ENCODE measurements at places on chromosomes 16 and 17.

DNA sequence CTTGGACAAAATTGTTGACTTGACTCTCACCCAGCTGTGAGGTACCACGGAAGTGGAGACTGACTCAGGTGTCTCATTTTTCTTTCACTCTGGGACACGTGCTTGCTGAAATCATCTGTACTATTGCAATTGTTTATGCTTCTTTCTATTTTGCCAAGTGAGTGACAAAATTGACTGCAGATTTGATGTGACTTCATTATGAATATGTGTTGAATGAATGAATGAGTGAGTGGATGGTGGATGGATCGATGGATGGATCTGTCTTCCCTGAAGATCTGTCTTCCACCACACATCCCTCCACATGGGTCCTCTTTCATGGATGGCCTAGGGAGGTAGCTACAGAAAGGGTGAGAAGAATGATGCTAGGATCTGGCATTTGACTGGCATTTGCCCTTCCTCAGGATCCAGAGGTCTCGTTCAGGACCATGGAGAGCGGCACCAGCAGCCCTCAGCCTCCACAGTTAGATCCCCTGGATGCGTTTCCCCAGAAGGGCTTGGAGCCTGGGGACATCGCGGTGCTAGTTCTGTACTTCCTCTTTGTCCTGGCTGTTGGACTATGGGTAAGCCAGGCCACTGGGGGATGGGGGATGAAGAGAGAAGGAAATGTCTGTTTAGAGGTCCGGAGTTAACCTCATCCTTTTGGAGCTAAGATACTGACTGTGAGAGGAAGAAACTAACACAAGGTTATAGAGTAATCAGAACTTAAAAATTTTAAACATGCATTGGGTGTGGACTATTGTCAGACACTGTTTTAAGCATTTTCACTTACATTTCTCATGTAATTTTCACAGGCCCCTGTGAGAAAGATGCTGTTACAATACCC, 12.7 kb downstream of the SLC5A11 start:
- DNase-seq: peak; percentile 51

DNA sequence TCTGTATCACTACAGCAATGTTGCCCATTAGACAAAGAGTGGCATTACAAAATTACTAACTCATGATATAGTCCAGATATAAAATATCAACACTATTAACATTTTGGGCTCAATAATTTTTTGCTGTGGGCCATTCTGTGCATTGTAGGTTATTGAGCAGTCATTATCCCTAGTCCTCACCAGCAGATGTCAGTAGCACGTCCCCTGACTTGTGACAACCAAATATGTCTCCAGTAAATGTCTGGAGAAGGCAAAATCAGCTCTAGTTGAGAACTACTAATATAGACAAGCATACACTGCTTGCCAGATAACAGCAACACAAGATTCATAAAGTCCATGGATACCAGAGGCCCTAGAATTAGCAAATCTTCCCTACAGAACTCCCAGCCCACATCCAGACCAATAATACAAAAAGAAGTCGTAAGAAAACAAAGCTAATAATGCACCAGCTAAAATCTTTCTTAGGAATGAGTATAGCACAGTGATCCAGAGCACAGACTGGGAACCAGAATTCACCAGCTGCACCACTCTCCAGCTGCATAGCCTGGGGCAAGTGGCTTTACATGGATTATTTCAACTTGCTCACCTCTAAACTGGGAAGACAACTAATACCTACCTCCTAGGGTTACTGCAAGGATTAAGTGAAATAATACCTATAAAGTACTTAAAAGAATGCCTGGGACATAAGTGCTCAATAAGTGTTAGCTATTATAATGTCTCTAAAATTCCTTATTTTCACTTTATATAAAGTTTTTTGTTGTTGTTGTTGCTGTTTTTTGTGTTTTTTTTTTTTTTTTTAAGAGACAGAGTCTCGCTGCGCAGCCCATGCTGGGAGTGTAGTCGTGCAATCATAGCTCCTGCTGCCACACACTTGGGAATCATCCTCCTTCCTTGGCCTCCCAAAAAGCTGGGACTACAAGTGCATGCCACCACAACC, 23.7 kb downstream of the HELZ start:
- peak; percentile 44 for DNase-seq

DNA sequence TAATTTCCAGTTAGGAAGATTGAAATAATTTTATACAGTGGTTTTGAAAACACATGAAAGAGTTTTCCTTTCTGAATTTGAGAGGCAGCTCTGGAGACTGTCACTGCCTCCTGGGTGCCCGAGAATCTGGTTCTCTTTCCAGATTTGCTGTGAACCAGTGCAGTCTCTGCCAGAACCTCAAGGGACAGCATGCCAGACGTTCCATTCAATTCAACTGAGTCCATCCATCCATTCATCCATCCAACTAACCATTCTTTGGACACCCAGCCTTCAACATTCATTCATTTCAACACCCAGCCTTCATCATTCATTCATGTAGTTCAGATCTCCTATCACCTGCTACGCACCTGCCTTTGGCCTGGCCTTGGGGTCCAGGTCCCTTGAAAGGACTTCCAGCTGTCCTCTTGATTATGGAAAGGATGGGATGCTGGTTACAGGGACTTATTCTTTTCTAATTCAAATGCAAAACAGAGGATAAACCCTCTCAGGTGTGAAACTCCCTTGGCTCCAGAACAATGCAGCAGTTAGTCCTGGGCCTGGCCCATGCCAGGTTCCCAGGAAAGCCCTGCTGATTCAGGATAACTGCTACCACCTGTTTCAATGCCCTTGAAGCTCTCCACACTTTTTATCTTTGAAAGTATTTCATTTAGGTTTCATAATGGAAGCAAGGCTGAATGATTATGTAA, 68.7 kb downstream of the WSCD1 start:
- no peak for DNase-seq

GRCh38 chr16:88589441-88589840, 19.2 kb downstream of the ZC3H18 start:
- DNase-seq: peak; percentile 29

DNA sequence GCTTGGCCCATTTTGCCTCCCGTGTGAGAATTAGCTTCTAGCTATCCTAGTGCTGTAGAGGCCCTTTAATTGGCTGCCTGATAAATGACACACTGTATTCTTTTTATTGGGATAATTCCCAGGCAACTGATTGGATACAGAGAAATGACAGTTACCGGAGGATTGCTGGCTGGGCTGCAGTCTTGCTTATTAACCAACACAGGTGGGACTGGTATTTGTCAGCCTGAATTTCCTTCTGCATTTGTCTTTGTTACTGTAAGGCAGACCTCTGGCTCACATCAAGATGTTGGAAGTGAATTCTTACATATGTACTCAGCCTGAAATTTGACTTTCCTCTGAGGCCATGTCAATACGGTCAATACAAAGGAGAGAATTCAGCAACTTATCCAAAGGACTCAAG, 650.8 kb upstream of the SOX9 start:
- DNase-seq: no peak

- no peak for DNase-seq
Observed at GRCh38 chr16:80277182-80277581, 263.6 kb upstream of the DYNLRB2 start.

DNA sequence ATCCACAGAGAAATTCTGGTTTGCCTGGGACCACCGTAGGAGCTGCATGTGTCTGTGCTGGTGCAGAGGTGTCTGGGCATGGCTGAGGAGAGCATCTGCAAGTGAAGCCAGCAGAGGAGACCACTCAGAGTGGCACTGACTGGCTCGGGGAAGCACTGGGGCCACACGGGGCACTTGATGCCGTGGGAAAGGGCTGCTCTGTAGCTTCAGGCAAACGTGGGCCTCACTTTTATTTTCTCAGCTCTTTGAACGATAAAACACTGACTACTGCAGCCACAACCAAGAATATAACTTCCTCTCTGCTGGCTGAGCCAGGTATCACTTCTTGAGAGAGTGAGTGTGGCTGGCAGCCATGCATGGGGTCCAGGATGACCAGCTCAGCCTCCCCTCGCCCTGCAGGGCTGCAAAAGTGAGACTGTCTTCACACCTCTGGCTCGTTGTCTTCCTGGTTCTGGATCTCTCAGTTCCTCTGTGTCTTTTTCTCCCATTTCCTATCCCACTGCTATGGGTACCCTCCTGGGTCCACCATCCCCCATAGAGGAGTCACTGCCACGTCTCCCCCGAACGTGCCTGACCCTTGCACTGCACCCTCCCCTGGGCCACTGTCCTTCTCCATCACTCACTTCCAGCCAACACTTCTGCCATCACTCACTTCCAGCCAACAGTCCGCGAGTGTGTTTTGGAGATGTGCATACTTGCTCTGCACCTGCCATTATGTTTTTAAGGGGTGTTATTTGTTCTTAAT, 201.4 kb upstream of the CHMP6 start:
- DNase-seq: peak; percentile 62

DNA sequence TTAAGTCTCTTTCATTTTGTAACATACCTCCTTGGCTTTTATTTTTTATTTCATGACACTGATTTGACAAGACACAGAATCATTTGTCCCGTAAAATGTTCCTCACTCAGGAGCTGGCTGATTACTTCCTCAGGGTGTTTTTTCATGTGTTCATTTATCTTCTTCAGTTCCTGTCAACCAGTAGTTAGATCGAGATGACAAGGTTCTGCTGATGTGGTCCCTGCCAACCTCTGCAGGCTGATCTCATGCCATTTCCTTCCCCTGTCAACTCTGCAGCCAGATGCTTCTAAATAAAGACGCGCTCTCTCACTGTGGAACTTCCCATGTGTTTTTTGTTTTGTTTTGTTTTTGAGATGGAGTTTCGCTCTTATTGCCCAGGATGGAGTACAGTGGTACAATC, 8.1 kb upstream of the CXCL16 start:
- DNase-seq: peak; percentile 60

DNA sequence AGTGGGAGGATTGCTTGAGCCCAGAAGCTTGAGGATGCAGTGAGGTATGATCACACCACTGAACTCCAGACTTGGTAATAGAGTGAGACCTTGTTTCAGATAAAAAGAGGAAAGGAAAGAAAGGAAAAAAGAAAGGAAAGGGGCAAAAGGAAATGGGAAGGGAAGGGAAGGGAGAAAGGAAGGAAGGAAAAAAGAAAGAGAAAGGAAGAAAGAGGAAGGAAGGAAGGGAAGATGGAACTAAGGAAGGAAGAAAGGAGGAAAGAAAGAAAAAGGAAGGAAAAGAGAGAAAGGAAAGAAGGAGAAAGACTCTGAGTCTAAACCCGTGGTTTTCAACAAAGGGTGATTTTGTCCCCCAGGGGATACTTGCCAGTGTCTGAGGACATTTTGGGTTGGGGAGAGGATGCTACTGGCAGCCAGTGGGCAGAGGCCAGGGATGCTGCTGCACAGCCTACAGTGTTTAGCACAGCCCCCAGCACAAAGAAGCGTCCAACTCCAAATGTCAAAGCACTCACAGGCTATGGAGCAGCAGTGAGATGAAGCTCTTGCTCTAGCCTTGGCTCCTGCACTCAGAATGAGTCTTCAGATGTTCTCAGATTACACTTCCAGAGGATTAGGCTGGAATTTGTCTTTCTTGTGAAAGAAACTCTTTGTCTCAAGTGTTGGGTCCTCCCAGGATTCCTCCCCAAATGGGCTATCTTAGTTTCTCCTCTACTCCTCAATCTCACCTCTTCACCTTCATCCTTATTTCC, 64.2 kb downstream of the BMERB1 start:
- no peak for DNase-seq

- DNase-seq: no peak
Observed at GRCh38 chr16:89123001-89123830, 29.6 kb downstream of the ACSF3 start.

DNA sequence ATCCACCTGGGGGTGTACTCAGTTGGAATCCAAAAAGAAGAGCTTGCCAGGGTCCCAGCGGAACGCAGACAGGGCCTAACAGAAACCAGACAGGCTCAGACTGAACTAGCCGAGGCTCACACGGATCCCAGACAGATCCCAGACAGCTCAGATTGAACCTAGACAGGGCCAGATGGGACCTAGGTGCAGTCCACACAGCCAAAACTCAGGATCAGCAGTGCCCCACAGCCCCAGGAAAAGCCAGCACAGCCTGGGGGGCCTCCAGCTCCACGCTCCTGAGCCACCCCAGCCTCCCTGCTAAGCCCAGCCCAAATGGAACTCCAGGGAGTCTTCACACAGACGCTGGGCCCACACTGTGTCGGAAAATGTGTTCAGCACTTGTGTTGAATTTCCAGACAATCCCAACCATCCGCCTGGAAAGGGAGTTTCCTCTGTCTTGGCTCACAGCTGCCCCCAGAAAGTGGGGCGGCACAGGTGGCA, 7.5 kb downstream of the STX1B start:
- no peak for DNase-seq

DNA sequence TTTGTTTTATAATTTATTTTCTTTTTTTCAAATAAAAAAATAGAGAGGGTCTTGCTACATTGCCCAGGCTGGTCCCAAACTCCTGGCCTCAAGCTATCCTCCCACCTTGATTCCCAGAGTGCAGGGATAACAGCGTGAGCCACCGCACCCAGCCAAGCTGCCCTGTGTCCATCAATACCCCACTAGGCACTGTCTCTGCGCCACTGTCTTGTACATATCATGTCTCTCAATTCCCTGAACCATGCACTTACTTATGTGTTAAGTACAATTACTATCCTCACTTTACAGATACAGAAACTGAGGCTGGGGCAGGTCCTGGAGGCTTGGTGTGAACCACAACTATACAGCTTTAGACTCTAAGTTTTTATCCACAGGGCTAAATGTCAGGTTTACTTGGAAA, 11.7 kb downstream of the NSMCE1 start:
- DNase-seq: no peak

GRCh38 chr16:369275-369865, 968 bp downstream of the MRPL28 start:
- DNase-seq: no peak

- no peak for DNase-seq
Observed at GRCh38 chr16:4501071-4501478, 24.9 kb downstream of the HMOX2 start.

DNA sequence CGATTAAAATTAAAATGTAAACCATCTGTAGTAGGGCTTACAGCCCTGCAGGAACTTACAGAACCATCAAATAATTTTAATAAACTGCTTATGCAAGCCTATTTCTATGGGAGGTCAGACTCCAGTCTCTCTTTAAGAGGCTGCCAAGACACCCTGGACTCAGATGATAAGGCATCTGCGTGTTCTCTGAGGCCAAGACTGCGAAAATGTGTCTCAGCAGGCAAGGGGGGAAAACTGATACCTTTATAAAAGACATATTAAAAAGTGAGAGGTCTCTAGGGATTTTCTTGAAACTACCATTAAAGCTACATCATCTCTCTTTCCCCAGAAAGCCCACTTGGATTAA, 32.2 kb downstream of the MPHOSPH6 start:
- no peak for DNase-seq

DNA sequence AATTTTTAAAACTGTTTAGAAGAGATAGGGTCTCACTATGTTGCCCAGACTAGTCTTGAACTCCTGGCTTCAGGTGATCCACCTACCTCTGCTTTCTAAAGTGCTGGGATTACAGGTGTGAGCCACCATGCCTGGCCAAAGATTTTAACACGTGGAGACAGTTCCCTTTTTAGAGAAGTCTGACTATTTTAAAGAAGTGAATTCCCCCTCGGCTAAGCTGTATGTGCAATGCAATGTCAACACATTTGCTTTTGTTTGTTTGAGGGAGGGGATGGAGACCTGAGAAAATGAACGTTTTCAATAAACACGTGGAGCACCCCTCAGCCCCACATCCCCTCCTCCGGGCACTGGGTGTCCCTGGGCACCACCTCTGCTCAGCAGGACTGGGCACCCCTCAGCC, 14.3 kb upstream of the RNPS1 start:
- no peak for DNase-seq
